ENCODE measurements at places on chromosomes 2 and 18.

- DNase-seq, result no peak
These were observed 21.0 kb downstream of the MYO1B start for GRCh38 chr2:191266201-191266600.

GRCh38 chr2:18063826-18064470, 185.5 kb downstream of the KCNS3 start:
- no peak for DNase-seq

DNA sequence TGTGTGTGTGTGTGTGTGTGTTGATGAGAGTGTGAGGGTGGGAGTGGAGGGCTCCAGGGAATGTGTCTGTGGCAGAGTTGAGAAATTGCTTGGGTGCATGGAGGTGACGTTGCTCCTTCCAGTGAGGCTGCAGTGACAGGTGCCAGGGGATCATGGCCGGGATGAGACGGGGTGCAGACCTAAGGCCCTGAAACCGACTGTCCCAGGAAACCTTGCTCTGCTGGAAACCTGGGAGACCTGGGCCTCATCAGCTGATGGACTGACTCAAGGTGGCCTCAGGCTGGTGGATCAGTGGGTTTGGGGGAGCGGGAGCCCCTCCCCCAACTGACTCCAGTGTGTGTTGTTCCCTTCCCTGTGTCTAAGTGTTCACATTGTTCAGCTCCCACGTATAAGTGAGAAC, 56.6 kb downstream of the INHBB start:
- no peak for DNase-seq

GRCh38 chr2:222795450-222796357, 65.1 kb upstream of the ACSL3 start:
- DNase-seq, result no peak

- no peak for DNase-seq
These were observed 240.2 kb downstream of the DYSF start for GRCh38 chr2:71693286-71694270.
